Pancreas (tissue), 10 donors: ENCODE measurements at places on chromosomes 3 and 15.

DNA sequence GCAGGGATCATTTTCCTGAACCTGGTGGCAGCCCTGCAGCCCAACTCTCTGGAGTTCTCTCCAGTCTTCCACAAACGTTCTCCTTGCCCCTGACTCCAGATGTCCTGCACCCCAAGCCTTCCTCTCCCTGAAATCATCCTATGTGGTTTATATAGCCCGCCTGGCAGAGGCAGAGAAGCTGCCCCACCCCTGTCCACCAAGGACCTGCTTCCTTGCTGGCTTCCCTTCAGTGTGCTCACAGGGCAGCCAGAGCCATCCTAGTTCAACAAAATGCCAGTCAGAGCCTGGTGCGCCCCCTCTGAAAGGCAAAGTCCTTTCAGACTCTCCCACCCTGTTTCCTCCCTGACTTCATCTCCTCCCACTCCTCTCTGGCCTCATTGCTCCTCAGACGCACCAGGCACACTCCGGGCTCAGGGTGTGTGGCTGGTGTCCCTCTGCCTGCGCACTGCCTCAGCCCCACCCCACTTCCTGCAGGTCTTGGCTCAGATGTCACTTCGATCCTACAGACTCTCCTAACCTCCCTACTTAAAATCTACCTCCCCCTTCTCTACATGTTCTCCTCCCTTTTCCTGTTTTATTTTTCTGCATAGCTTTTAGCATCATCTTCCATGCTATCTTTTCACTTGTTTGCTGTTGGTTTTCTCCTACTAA, 5.9 kb downstream of the KBTBD13 start:
- no peak for DNase-seq

DNA sequence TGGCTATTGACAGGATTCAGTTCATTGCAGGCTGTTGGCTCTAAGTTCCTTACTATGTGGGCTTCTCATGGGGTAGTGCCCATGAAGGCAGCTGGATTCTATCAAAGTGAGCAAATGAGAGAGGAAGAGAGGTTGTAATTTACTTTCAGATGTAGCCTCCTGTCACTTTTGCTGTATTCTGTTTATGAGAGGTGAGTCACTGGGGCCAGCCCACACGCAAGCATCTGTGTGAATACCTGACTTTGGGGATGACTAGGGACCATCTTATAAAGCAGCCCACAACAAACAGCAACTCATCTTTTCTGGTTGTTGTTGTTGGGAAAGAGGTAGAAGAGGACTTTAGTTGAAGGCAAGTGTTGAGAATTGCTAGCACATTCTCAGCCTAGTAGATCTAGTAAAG, 506.3 kb upstream of the GRM7 start:
- DNase-seq, result no peak

DNA sequence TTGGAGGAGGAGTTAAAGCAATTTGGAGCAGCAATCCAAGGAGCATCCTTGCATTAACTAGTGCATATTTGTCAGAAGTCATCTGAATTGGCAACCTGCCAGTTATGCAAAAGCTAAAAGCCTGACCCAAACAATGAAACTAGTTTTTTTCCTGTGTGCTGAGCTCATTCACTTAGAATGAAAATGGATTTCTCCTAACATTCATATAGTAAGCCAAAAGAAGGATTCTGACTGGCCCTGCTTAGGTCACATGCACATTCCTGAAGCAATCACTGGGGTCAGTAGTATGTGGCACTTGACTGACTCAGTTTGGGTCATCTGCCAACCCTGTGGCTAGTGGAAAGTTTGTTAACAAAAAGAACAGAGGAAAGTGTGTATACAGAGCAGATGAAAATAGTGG, 30.5 kb downstream of the OXSM start:
- no peak for DNase-seq

DNA sequence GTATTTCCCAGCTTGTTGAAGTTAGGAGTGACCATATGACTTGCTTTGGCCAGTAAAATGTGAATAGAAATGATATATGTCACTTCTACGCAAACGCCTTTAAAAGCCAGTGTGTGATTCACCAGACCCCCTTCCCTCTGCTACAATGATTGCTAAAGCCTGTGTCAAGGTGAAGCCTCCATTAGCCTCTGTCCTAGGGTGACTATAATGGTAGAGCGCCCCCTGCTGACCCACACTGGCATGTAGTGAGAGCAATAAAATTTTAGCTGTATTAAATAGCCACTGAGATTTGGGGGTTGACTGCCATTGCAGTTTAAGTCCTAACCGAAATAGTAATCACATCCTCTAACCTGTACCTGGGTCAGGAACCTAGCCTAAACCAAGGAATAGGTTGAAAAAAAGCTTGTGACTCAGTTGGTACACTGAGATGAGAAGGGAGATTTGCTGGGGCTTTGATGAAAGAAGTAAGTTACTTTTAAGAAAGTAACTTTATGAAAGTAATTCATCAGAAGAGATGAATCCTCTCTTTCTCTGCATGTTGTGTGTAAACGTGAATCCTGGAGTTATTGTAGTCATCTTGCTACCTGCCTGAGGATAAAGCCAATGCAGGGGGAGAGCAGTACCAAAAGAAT, 52.6 kb downstream of the GTF2E1 start:
- DNase-seq, result peak; percentile 33

DNA sequence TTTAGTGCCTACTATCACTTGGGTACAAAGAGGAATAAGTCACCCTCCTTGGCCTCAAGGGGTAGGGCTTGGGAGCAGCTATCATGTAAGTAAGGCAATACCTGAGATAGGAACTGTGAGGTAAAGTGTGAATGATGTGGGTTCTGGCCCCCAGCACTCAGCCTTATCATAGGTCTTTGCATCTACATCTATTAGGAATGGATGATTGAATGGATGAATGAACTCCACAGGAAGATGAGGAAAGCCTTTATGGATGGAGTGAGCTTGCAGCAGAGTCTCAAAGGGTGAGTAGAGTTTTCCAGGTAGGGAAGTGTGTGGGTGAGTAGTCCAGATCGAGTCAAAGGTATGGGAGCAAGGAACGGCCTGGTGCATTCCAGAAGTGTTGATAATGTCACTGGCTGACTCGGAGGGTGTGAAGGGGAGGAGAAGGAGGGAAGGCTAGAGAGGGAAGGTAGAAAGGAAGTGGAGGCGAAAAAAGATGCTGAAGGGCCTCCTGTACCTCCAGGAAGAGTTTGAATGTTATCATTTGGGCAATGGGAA, 13.1 kb upstream of the ABHD2 start:
- no peak for DNase-seq

DNA sequence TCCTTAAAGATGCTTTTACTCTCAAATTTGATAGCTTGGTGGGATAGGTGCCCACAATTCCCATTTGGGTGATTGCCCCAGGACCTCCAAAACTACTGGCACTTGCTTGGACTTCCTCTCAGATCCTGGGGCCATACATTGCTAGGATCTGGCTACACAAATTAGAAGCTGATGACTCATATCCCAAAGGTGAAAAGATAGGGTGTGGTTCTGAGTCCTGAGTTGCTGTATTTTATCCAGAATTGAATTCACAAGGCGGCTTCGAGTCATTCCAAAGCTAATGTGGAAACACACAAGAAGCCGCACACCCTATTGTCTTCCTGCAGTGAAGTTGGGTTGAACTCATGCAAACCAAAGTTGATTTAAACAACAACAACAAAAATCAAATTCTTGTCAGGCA, 53.4 kb downstream of the DUT start:
- DNase-seq, result no peak
